ENCODE measurements at places on chromosomes 7 and 10.

GRCh38 chr10:26637521-26638275 lies 59.8 kb upstream of the PDSS1 start:
- no peak for DNase-seq

DNA sequence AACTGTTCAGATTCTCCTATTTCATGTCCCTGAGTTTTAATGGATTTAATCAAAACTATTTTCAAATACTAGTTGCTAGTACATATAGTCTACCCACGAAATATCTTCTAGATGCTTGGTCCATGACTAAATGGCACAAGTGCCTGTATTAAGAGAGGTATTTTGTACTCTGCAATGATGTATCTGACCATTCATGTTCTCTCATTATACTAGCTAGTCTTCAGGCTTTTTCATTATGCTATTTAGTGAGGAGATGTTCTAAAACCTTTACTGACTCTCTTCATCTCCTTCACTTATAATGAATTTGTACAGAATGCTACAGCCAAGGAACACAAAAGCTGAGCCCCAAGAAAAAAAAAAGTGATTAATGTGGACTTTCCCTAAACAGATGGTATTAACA lies 222.5 kb downstream of the AHR start:
- DNase-seq = no peak

DNA sequence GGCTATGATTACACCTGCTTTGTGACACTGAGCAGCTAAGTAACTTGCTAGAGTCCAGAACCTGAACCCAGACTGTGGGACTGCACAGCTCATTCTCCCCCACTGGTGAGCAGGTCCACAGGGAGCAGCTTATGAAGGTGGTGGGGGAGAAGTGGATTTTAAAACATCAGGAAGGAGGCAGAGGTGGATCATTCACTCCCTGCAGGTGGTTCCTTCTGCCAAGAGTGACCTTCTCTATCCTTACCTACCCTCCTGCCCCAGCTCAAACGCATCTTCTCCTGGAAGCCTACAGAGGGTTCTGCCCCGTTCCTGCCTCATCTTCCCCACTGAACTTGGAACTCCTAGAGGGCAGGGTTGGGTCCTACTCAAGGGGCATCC lies 539 bp upstream of the FAM241B start:
- DNase-seq = no peak

- DNase-seq = peak; percentile 57
These were observed 11.0 kb downstream of the GRID1 start for GRCh38 chr10:86355571-86356038.

GRCh38 chr7:44477063-44477830 lies 13.2 kb downstream of the NUDCD3 start:
- peak; percentile 60 for DNase-seq

DNA sequence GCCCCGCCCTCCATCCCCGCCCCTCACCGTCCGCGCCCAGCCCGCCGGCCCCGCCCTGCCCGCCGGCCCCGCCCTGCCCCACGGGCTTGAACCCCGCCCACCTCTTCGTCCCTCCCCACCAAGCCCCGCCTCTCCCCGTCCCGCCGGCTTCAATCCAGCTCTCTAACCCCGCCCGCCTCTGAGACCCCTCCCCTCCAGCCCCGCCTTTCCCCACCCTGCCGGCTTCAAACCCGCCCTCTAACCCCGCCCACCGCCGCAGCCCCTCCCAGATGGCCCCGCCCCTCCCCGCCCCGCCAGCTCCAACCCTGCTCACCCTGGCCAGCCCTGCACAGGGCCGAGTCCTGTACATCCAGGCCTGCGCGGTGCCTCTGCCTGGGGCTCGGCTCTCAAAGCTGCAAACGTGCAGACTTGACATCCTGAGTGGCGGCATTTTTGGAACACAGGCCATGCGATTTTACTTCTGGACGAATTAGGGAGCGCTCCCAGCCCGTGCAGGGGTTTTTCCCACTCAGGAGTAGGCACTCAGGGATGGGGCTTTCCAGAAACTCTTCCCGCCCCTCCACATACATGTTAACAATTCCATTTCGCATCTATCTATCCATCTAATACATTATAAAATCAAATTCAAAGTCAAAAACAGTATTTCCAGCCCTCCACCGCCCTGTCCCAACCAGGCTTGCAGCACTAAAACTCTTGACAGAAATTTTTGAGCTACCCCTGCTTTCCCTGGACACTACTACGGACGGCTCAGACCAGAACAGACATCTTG lies 477 bp upstream of the NMT2 start:
- DNase-seq = peak; percentile 99

DNA sequence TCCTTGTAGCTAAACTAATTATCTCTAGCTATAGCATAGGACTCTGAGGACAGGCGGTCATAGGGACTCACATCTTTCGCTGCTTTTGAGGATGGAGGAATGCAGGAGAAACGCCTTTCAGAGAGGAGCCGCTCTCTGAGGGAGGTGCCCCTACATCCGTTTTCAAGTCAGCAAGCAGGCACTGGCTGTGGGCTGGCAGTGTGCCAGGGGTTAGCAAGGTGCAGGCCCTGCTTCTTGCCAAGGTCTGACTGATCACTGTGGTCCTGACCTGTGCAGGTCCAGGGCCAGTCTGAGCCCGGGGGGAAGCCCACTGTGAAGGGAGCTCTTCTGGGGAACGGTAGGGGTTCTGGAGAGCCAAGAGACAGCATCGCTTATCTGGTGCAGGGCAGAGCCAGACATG lies 89.4 kb downstream of the SH3PXD2A start:
- DNase-seq = no peak

DNA sequence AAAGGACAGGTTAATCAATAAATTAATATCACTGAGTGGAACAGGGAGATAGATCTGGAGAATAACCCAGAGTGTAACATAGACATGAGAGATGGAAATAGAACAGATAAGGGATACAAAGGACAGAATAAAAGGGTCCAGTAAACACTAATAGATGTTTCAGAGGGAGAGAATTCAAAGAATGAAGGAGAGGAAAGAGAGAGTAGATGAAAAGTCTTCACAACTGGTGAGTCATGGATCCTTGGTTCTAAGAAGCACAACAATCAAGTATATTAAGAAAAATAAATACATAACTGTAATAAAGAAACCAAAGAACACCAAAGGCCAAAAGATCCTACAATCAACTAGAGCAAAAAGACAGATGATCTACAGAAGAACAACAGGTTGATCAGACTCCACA lies 66.3 kb downstream of the BEND7 start:
- DNase-seq = no peak

GRCh38 chr7:105776068-105776790 lies 100.2 kb downstream of the ATXN7L1 start:
- peak; percentile 77 for DNase-seq

DNA sequence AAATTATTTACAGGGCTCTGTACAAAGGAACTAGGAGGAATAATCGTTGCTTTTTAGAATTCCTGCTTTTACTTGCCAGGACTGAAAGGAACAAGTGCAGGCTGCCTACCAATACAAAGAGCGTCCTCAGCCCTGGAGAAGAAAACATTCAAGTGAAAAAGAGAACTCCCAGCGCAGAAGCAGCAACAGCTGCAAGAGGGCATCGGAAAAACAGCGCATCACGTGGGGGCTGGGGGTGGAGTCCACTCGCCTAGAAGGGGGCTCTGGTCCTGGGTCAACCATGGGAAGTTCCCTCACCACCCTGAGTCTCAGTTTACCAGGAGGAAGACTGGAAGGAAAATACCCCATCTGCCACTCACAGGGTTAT lies 385 bp upstream of the C10orf90 start:
- DNase-seq = no peak

DNA sequence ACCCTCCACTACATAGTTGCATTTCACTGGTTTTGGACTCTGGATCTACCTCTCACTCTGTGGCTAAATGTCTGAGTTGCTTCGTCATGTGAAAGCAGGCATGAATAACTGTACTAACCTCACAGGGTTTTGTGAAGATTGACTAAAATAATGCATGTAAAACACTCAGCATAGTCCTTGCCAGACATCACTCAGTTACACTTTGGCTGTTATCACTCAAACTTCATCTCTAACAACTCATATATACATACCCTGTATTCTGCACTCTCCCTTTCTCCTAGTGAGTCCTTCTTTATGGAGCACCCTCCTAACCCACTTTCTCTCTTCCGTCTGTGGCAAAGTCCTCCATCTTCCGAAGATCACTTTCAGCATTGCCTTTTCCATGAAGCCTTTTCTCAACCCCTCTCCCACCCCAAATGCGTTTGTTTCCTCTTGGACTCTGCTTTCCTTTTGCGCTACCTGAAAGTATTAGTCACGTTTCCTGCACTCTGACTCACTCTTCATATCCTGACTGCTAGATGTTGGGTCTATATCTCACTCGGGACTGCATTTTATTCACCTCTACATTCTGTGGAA lies 72.6 kb downstream of the OSBPL3 start:
- DNase-seq = no peak

GRCh38 chr10:84237199-84238051 lies 3.9 kb downstream of the LRIT1 start:
- no peak for DNase-seq

- no peak for DNase-seq
These were observed 143.8 kb downstream of the TPST1 start for GRCh38 chr7:66348959-66349358.

GRCh38 chr10:484441-484924 lies 205.0 kb downstream of the DIP2C start:
- peak; percentile 81 for DNase-seq

DNA sequence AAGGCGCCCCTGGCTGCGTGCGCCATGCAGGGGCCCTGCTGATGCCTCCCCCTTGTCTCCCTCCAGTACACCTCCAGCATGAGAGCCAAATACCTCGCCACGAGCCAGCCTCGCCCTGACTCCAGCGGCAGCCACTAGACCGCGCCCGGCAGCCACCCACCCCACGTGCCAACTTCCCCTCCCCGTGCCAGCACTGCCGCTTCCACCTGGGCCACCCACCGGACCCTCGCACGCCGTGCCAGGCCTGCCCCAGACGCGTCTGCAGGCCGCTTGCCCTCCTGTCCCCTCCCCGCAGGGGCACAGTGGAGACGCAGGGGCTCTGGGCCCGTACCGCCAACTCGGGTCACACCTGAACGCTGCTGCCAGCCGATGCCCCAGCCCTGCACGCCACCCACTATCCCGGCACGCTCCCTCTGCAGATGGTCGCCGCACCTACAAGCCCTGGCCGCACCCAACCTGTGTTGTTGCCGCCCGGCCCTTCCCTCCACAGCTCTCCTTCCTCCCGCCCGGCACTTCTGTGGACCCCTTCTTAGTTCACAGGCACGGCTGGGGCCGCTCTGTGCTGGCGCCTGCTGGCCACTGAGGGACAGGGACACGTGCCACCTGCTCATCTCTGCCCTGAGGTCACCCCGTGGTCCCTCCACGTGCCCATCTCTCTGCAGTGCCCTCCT lies 26.3 kb upstream of the AMZ1 start:
- DNase-seq = peak; percentile 79

DNA sequence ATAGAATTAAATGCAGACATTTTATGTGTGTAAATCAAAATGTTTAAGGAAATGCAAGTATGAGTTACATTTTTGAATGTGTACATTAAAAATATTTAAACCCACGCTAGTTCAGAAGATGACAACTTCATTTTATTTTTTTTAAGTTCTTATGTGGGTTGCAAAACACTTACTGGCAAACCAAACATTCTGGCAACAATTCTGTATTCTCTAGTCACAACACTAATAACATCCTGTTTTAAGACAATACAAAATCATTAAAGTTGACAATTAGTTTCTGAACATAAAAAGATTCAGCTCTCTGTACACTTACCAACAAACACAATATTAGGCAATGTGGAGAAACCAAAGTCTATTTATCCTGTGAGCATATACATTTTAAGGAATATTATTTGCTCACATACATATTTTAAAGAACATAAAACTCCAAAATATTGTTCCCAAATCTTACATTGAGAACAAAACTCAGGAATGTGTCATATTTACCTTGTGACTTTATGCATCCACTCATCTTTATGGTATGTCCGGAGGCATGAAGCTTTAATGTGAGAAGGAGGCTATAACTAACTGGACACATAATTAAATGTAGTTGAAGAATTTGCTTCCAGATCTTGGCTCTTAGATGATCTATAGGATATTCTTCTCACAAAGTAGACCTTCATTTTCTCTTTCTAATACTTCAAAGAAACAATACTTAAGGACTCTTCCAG lies 134.7 kb downstream of the DGKB start:
- DNase-seq = no peak

- no peak for DNase-seq
These were observed 363.4 kb upstream of the MKI67 start for GRCh38 chr10:128489324-128490247.

Measured in aorta (tissue), 5 donors.